Cardiac fibroblast (primary cell): ENCODE measurements at places on chromosomes 1 and 21.

GRCh38 chr21:40686526-40686925 is 160.4 kb downstream of the DSCAM start:
- no peak for DNase-seq

- peak; percentile 88 for DNase-seq
These were observed at the start of gene RAB29 for GRCh38 chr1:205775015-205775716. Gene RAB29, minus strand, starts transcription at chr1:205775482. Its CDS starts 526 bp downstream, at chr1:205774956.

GRCh38 chr1:87137342-87137739 is 191.3 kb upstream of the LMO4 start:
- DNase-seq, result no peak

- DNase-seq, result no peak
These were observed 147.9 kb upstream of the JUN start for GRCh38 chr1:58931756-58932155.

DNA sequence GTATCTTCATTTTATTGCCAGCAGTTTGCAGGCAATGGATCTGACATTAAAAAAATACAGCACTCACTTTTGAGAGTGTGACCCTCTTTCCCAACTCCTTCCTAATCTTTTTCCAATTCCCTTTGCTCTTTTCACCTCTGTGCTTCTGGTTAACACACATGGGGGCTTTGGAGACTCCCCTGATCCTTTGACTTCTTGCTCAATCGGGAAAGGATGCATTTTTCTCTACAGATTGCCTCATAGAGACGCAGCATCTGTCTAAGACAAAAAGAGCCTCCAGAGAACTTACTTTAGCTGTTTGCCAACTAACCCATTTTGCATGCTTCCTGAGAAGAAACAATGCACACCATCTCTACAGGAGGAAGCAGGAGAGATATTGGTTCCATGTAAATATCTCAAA is 378.3 kb downstream of the PBX1 start:
- no peak for DNase-seq

DNA sequence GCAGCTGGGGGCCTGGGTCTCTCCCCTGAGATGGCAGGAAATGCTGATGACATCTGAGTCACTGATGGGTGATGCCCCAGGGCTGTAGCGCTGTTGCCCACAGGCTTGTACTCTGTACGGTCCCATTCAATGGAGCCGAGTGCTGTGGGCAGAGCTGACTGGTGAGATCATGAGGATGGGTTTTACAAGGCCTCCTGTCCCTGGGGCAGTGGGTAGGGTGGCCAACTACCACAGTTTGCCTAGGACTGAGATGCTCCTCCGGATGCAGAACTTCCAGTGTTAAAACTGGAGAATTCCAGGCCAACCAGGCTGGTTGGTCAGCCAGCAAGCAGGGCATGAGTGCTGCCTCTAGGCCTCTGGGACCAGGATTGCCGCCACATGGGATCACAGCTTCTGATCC is 9.2 kb downstream of the PHLDA3 start:
- DNase-seq, result no peak

GRCh38 chr1:70008660-70009059 is 196.7 kb downstream of the LRRC40 start:
- no peak for DNase-seq

- no peak for DNase-seq
These were observed 161.4 kb downstream of the KAZN start for GRCh38 chr1:14759843-14760242.

DNA sequence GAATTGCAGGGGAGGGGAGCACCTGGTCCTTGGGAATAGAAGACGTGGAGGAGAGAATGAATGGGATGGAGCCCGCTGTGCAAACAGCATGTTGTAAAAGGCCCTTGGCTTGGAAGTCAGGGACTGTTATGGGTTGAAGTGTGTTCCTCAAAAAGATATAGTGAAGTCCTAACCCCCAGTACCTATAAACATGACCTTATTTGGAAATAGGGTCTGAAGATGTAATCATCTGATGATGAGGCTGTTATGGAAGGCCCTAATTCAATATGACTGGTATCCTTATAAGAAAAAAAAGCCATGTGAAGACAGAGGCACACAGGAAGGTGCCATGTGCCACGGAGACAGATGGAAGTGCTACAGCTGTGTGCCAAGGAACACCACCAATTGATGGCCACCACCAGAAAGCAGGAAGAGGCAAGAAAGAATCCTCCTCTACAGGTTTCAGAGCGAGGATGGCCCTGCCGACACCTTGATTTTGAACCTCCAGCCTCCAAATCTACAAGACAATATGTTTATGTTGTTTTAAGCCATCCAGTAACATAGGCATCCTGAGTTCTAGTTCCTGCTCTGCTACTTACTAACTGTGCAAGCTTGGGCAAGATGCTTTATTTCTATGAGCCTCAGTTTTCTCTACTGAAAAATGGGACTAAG is 51.2 kb downstream of the LRRN2 start:
- no peak for DNase-seq

- DNase-seq, result no peak
These were observed 28.1 kb downstream of the RCOR3 start for GRCh38 chr1:211287218-211287617.

DNA sequence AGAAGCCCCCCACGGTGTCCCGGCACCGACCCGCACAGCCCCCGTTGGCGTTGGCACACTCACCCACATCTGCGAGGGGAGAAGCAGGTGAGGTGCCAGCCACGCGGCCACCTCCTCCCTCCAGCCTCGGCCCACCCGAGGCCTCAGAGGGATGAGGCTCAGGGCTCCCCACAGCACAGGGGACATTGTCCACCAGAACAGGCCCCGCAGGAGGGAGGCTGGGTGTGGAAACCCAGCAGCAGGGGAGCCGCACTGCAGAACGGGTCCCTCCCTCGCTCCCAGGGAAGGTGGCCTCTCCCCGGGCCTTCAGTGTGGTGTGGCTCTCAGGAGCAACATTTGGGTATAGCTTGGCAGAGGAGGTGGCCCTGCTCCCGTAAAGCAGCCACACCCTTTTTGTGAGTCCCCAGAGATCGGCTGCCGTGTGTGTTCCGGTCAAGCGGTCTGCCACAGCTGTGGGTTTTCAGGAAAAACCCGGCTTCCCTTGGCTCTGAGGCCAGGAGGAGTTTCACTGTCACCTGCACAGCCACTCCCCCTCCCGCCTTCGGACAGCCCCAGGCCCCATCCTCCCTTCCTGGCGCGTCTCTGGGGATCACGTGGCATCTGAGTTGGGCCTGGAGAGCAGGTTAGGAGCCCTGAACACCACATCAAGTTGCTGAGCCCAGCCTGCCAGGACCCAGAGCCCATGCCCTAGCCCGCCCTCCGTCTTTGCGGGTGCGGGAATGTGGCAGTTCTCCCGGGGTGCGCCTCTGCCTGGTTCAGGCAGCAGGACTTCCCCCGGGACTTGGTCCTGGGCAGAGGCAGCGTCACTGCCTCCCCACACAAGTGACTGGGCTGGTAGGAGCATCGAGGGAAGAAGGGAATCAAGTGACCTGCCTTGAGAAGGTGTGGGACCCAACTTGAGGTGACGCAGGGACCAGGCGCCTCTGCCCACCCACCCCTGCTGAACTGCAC is 64.0 kb downstream of the MEGF6 start:
- DNase-seq, result no peak

- no peak for DNase-seq
These were observed 1844.7 kb downstream of the NCAM2 start for GRCh38 chr21:22842875-22843274.

GRCh38 chr1:11691302-11691914 is at the start of gene DRAXIN:
Gene DRAXIN, plus strand, starts transcription at chr1:11691710. Its CDS starts 14,549 bp downstream, at chr1:11706259.
- no peak for DNase-seq

- DNase-seq, result no peak
These were observed 335.8 kb downstream of the CAMTA1 start for GRCh38 chr1:7120863-7121621.

- no peak for DNase-seq
These were observed 142.4 kb downstream of the ZP4 start for GRCh38 chr1:237748171-237748960.
